ENCODE measurements at places on chromosomes 4 and X.

GRCh38 chr4:67234296-67234695 lies 311.0 kb downstream of the CENPC start:
- DNase-seq = no peak

DNA sequence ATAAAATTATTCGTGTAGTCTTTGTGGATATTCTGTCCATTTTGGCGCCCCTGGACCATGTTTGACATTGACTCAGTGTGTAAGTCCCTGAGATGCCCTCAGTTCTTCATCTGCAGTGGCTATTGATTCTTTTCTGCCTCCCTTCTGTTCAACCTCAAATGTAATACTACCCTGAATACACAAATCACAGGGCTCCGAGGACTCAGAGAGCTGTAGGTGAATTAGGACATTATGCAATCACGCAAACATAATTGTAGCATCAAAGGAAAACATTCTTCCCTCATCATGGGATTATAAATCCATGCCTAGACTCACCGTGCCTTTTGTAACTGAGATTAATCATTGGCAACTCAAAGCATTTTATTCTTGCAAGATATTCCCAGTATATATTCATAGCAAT lies 161.4 kb upstream of the PACRGL start:
- DNase-seq = no peak

GRCh38 chrX:46408553-46409407 lies 136.4 kb downstream of the ZNF674 start:
- DNase-seq = peak; percentile 31

DNA sequence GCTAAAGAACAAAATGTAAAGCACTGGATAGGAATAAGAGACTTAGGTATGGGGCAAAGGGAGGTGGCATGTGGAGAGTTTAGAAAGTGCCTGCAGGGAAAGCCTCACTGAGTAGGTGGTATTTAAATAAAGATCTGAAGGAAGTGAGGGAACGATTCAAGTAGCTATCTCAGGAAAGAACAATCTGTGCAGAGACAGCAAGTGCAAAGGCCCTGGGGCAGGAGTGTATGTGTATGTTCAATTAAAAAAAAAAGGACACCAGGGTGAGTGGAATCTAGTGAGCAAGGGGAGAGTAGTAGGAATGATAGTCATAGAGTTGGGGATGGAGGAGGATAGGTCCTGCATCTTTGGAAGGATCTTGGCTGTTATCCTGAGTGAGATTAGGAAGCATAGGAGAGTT lies 779.9 kb upstream of the FTHL17 start:
- no peak for DNase-seq

- DNase-seq = no peak
Observed at GRCh38 chrX:3520458-3520857, 174.0 kb upstream of the MXRA5 start.

- no peak for DNase-seq
Observed at GRCh38 chr4:165404080-165404479, 25.3 kb downstream of the CPE start.

DNA sequence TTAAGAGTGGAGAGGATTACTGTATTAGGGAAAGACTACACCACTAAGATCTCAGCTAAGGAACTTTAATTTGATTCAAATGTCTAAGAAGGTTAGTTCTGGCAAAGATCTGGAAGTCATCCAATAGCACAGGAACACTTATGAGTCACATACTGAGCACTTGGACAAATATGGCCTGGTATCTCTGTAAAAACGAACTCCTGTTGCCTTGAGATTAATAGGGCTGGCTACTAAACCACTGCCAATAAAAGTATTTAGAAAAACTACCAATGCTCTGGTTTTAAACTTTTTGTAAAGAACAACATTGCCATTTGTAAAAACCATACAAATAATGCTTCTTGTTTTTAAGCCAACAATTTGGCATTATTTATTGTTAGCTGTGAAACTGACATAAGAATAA lies 70.5 kb downstream of the SEC24D start:
- no peak for DNase-seq

- no peak for DNase-seq
Observed at GRCh38 chr4:159142681-159143384, 40.0 kb downstream of the RAPGEF2 start.

GRCh38 chrX:118286066-118286762 lies 59.7 kb upstream of the WDR44 start:
- DNase-seq = no peak

- no peak for DNase-seq
Observed at GRCh38 chr4:24657768-24658617, 73.6 kb upstream of the DHX15 start.

- no peak for DNase-seq
Observed at GRCh38 chr4:94564252-94564651, 112.5 kb downstream of the PDLIM5 start.

All from stimulated activated CD4-positive, alpha-beta T cell treated with anti-CD3 and anti-CD28 coated beads, TNF-alpha, amount 100 ng/mL, for 24 hours (primary cell).